ENCODE measurements at places on chromosomes 16 and 17. TPM values are rescaled to one million over a fixed set of nuclear protein-coding genes. Genes with fewer than 3 reads are reported as not detected.

GRCh38 chr17:51486885-51487520 lies 226.7 kb downstream of the UTP18 start:
- no peak for DNase-seq

DNA sequence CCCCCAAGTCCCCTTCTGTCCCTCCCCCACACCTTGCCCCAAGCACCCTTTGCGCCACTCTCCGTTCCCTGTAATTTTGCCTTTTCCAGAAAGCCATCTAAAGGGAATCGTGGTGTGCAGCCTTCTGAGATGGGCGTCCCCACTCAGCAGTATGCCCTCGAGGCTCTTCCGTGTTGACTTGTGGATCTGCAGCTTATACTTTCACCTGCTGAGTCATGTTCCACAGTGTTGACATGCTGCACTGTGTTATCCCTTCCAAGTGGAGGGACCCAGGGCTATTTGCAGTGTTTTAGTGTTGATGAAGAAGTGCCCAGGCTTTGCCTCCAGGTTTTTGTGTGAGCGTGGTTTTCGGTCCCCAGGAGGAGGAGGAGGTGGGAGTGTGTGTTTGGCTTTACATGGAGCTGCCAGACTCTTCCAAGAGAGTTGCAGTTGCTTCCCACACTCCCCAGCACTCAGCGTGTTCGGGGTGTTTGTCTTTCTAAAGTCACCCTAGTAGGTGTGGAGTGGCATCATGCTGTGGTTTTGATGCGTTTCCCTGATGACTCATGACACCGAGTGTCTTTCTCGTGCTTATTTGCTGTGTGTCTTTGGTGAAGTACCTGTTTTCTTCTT lies 32.1 kb upstream of the JPT2 start:
- DNase-seq = no peak

DNA sequence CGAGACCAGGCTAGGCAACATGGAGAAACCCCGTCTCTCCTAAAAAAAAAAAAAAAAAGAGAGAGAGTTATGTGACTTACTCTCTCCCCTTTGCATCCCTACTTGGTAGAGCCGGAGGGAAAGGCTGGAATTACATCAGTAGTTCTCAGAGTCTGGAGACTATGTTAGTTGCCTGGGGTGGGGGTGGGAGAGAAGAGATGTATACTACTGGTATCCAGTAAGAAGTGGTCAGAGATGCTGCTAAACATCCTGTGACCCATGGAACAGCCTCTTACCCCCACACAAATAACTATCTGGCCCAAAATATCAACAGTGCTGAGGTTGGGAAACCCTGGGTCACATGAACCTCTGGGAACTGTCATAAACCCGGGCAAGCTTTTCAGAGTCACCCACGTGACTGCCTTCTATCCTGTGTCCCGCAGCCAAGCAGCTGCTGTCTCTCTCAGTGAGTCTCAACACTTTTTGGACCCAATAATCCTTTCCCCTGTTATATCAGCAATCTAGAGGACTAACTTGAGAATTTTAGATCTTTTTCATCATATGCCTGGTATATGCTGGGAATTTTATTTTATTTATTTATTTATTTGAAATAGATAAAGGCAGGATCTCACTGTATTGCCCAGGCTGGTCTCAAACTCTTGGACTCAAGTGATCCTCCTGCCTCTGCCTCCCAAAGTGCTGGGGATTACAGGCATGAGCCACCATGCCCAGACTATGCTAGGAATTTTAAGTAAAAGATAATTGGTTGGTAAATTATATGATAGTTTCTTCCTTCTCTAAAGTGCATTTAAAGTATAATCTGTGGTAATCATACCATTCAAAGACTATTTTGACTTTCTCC lies 8.7 kb downstream of the EIF1 start:
- DNase-seq = no peak

The CBFA2T3 gene
- total RNA-seq = 8.5 TPM

The TK1 gene
- 1.1 TPM for total RNA-seq

DNA sequence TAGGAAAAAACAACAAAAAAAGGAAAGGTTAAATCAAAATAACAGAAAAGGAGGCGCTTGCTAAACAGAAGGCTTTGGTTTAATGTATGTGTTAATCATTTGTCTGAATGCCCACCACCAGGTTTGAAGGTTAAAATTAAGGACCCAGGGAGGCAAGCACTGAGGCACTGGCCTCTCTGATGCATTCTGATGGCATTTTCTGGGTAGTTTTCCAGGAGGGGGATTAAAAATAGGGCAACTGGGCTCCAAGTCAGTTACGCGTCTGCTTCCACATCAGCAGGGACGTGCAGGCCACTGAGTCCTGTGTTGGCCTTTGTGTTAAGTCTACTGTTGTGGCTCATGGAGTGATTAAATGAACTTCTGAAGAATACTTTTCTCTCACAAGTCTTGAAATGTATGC lies 26.9 kb downstream of the MARF1 start:
- peak; percentile 20 for DNase-seq

DNA sequence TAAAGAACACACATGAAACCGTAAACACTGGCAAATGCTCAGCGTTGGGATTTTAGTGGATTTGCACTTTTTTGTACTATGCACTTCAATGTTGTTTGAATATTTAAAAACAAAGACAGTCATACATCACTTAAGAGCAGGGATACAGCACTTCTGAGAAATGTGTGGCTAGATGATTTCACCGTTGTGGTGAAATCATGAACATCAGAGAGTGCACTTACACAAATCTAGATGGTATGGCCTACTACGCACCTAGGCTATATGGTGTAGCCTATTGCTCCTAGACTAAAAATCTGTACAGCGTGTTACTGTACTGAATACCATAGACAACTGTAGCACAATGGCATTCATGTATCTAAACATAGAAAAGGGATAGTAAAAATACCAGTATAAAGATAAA lies 37.6 kb upstream of the CNEP1R1 start:
- no peak for DNase-seq

DNA sequence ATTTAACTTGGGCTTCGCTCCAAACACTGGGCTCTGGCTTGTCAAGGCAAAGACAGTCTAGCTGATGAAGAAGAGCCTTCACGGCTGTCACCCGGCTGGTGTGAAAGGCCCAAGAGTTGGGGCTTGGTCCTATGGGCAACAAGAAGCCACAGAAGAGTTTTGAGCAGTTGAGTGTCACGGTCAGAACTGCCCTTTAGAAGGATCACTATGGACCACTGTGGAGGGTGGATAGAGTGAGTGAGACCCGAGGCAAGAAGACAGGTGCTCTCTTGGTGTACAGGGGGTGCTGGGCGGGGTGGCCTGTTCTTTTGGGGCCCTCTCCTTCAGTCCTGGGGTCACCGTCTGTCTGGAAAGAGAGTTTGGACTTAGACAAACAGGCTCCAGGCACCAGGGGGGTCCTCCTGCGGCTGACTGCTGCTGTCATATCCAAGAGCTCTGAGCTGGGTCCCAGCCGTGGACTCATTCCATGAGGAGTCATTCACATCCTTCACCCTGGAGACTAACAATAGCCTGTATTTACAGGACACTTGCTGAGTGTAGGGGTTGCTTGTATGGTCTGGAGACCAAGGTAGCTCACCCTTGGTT lies 2.4 kb downstream of the PIMREG start:
- DNase-seq = no peak

DNA sequence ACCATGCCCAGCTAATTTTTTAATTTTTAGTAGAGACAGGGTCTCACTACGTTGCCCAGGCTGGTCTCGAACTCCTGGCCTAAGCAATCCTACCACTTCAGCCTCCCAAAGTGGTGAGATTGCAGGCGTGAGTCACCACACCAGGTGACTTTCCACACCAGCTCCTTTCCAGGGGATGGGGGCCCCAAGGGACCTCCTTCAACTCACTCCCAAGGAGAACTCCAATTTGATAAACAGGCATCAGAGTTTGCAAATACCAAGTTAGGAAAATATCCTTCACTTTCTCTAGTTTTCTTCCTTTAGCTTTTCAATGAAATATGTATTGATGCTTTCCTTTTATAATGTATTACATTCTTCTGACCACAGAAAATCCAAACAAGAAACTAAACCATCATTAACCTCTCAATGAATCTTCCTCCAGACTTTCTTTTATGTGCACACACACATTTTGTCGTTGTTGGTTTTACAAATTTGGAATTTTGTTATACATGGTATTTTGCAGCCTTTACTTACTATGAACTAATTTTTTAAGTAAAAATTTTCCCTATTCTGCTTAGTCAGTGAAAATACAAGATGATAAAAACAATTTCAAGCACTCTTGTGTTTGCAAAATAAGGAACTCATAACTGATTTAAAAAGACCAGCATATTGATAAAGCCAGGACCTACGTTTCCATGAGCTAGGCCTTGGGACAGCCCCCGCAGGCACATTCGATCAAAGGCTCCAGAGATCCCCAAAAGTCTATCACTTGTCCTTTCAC lies 32.0 kb downstream of the GAS7 start:
- DNase-seq = no peak

- no peak for DNase-seq
Measured at GRCh38 chr17:28272166-28272565, 46.8 kb upstream of the TMEM97 start.

- DNase-seq = no peak
Measured at GRCh38 chr16:69909760-69910159, 41.4 kb upstream of the CLEC18A start.

GRCh38 chr17:21304091-21304490 lies 19.6 kb downstream of the MAP2K3 start:
- no peak for DNase-seq

DNA sequence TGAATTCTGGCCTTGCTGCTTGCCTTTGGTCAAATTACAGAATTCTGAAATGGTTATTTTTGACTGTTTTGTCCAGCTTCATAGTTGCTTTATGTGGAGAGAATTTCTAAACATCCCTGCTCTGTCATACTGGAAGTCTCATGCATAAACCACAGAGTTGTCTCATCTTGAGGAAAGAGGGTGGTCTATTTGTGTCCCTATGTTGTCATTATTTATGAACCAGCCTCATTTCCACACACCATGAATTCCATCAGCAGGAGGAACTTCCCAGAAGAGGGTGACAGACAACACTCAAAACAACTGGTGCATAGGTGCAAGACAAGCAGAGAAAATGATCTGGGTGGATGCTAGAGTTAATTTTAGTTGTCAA lies 525.8 kb upstream of the GOT2 start:
- DNase-seq = no peak

- DNase-seq = no peak
Measured at GRCh38 chr17:82386255-82386831, 14.8 kb downstream of the UTS2R start.

- no peak for DNase-seq
Measured at GRCh38 chr17:59668816-59669215, 38.4 kb downstream of the PTRH2 start.

DNA sequence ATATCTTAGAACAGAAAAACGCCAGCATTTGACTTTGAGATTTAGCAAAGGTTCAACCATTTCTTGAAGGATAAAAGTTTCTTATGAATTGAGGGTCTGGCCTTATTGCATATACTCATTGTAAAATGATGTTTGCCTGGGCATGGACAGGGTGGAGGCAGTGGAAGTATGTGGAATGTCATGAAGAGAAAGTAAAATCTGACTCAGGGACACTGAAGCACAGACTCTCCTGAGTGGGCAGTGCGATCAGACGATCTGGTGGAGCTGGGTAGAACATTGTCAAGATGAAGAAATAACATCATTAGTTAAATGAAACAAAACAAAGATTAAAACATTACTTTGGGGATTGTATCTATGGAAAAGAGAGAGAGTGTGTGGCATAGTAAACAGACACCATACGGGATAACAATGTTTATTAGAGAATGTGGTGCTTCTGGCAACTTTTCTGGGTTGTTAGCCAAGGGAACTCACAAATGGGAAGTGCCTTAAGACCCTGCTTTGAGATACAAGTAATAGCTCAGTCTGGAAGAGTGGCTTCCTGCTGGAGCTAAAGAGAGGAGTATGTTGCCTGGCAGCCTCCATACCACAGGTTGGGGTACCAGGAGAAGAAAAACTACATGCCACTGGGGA lies 4.4 kb downstream of the MAP3K3 start:
- no peak for DNase-seq

- no peak for DNase-seq
Measured at GRCh38 chr16:65662256-65662655, 540.4 kb upstream of the CDH11 start.

- DNase-seq = no peak
Measured at GRCh38 chr16:26838931-26839330, 227.8 kb upstream of the C16orf82 start.

- no peak for DNase-seq
Measured at GRCh38 chr17:61394630-61395408, 4.8 kb upstream of the TBX2 start.

GRCh38 chr17:65529761-65530522 lies 31.5 kb downstream of the AXIN2 start:
- no peak for DNase-seq

- DNase-seq = no peak
Measured at GRCh38 chr16:30357085-30357714, 2.1 kb upstream of the CD2BP2 start.

DNA sequence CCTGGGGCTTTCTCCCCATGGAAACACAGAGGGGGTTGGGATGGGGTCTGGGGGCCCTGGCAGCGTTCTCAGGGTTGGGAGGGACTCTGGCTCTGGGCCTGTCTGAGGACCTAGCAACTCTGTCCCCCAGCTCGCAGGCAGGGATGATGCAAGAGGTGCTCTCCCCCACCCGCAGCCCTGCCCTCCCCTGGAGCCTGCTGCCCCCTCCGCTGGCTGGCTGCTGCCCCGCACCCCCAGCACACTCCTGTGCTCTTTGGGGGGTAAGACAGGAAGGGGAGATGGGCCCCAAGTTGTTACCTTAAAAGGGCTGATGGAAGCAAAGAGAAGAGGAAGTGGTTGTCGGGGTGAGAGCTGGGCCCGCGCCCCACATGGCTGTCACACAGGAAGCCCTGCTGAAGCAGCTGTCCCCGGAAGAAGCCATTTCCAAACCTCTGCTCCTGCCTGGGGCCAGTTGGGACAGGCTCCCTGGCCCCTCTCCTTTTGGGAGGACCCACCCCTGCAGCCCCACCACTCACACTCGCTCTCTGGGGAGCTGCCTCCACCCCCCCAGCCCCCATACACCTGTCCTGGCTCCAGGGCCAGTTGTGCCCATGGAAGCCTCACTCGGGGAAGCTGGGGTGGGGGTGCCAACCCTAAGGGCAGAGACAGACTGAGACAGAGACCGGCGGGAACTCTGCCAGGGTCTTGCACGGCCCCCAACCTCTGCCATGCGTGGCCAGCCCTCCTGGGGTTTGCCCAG lies 2.5 kb downstream of the CORO1A start:
- no peak for DNase-seq

GRCh38 chr16:75443298-75443697 lies 10.0 kb upstream of the CFDP1 start:
- DNase-seq = no peak

DNA sequence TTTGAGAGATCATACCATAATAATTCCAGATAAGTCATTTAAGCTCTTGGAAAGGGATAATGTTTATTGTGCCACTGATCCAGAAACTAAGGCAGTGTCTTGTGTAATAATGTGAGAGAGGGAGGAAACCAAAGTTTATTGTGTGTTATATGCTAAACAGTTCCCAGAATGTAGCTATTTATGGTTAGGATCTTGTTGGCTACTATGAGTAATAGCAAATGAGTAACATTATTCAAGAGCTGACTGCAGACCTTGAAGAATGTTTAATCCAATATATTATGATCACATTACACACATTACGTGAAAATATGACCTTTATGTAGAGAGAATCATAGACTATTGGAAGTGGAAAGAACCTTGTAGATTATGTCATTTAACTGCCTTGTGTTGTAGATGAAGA lies 139.5 kb downstream of the BCAS3 start:
- DNase-seq = no peak

- DNase-seq = no peak
Measured at GRCh38 chr16:15689290-15689689, 39.2 kb downstream of the NDE1 start.

GRCh38 chr16:86457501-86458148 lies 52.7 kb upstream of the FOXF1 start:
- DNase-seq = no peak

GRCh38 chr17:72199256-72199655 lies 78.4 kb downstream of the SOX9 start:
- no peak for DNase-seq

GRCh38 chr17:61662741-61663140 lies 71.7 kb upstream of the NACA2 start:
- no peak for DNase-seq

All from mesenteric fat pad (tissue), 1 donor.